ENCODE measurements at places on chromosomes 3 and 15. TPM values are rescaled to one million over a fixed set of nuclear protein-coding genes. Genes with fewer than 3 reads are reported as not detected.

DNA sequence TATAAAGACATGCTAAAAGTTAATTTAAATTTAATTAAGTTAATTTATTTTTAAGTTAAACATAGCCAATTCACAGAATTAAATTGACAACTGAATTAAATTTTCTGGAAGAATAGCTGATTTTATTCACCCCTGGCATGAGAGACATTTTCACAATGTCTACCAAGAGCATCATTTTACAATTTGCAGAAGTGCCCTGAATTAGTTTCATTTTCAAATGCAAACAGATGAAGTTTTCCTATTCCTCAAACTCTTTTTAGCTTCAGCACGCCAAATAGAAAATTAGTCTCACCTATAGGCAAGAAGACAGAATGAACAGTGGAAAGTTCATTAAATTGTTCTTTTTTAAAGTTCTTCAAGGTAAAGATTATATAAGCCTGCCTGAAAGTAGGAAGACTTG is 259.3 kb downstream of the ZBBX start:
- no peak for DNase-seq

DNA sequence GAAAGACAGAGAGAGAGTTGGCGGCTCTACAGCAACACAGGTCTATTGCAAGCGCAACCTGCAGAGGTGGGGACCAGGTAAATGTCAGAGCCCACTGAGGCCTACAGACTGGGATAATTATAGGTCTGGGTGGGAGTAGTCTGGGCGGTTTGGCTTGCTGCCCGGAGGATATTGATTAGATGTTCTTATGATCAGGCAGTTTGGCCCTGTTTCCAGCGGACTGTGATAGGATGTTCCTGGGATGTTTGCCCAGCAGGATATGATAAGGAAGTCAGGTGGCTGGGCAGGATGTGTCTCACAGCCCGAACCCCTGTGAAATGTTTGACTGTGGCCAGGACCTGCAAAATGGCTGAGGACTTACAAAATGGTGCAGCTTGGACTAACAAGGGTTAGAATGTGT is 364.9 kb downstream of the NAALADL2 start:
- DNase-seq, result peak; percentile 64

DNA sequence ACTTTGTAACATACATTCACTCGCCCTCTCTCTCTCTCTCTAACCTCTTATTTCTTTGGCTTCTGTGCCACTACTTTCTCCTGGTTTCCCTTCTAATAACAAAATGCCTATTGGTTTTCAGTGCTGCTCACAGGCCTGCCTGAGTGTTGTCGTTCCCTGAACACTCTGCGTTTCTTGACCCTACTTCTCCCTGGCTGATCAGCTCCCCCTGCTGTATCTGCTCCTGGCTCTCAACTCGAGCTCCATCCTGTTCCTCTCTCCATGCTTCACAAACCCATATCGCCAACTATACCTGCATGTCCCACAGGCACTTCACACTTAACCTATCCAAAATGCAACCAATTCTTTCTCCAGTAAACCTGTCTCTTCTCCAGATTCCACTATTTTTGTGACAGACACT is 111.4 kb downstream of the OPA1 start:
- DNase-seq, result no peak

Gene COMMD2
- 21.0 TPM for total RNA-seq

Gene WDR5B
- total RNA-seq, result 3.5 TPM

Gene POTEB2
- not detected for total RNA-seq

- no peak for DNase-seq
These were observed 28.3 kb downstream of the RFT1 start for GRCh38 chr3:53101956-53102355.

Gene TEX55
- total RNA-seq, result not detected

Measured in left cardiac atrium (tissue), 4 donors.